MCF 10A (cell line): ENCODE measurements at places on chromosomes 4 and X. TPM values are rescaled to one million over a fixed set of nuclear protein-coding genes. Genes with fewer than 3 reads are reported as not detected.
A peak's percentile ranks its signal among the peaks of the same experiment; 100 is the strongest.

DNA sequence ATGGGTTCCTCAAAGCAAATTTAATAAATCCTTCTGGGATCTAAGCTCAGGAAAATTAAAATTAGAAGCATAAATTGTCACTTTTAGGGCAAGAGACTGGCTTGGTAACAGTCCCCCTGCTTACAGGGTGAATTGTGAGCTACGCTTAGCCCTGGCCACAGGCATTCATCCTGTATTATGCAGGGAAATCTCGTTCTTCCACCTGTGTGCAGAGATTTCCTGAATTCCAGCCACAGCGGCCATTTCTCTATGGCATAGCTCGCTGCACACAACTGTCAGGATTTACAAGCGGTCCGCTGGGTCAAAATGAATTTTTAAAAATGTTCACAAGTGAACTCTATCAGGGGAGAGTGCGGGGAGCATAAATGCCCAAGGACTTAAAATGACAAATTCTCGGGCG lies 111.9 kb downstream of the DCTD start:
- no peak for DNase-seq

DNA sequence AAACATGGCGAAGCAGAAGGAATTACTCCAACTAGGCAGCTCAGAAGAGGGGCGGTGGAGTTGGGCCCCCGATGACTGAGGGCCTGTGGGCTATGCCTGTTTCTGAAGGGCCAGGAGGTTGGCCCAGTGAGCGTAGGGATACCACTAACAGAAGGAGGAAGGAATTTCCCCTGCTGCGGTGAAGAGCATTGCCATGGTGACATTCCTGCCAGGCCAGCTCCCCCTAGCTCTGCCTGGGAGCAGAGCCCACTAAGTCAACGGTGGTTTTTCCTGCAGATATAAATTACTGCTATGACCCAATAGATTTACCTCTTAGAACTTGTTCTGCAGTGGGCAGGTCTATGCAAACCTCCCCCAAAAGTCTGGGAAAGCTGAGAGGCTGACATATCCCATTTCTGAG lies 28.9 kb upstream of the HMX1 start:
- no peak for DNase-seq

GRCh38 chrX:19177721-19178120 lies 55.5 kb upstream of the ADGRG2 start:
- DNase-seq = no peak

GRCh38 chr4:108717386-108717785 lies 45.5 kb downstream of the ETNPPL start:
- no peak for DNase-seq

- DNase-seq = peak; percentile 44
These were observed 226.4 kb downstream of the MAGEB5 start for GRCh38 chrX:26442340-26442739.

GRCh38 chr4:119471259-119471658 lies 149.3 kb upstream of the FABP2 start:
- no peak for DNase-seq

- DNase-seq = no peak
These were observed 122.4 kb downstream of the LARP7 start for GRCh38 chr4:112759313-112759712.

DNA sequence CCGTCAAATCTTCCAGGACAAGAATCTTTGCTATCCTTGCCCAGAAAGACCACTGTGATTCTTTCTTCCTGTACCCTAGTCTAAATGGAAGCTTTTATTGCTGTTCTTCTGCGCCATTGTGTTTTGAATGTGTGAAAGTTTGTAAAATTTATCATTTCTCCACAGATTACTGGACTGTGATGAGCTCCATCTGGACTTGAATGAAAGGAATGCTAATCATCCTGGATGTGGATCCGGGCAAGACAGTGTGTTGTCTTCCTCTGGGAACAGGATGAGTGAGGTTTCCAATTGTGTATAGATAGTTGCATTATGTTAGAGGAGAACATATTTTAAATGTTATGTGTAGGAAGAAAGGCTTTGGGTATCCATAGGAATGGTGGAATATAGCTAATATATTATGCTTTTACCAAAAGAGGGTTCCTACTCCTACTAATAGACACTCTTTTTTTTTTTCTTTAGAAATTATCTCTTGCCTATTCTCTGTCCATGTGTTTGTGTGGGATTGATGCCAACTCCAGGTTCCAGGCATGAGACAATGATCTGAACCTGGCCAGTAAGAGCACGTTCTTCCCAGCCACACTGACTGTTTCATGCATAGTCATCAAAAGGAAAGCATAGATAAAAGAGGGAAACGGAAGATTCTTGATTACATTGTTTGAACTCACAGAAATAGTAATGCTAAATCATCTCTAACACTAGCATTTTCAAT lies 803.6 kb upstream of the ADGRL3 start:
- DNase-seq = peak; percentile 46

GRCh38 chrX:51837921-51838320 lies 55.5 kb upstream of the MAGED1 start:
- peak; percentile 27 for DNase-seq

DNA sequence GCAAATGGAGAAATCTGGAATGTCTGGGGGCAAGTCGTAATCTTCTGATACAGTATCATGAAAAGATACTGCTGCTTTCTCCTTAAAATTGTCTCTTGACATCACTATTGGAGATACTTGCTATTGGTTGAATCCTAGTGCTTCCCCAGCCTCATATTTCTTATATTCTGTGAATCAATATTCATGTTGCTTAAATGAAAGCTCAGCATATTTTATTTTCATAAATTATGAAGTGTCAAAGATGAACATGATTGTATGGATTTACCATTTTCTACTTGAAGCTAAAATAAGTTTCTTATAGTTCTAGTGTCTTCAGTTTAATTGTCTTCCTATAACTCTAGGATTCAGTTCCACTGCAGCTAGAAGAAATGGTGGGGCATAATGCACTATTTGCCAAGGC lies 29.6 kb upstream of the MBNL3 start:
- DNase-seq = no peak

DNA sequence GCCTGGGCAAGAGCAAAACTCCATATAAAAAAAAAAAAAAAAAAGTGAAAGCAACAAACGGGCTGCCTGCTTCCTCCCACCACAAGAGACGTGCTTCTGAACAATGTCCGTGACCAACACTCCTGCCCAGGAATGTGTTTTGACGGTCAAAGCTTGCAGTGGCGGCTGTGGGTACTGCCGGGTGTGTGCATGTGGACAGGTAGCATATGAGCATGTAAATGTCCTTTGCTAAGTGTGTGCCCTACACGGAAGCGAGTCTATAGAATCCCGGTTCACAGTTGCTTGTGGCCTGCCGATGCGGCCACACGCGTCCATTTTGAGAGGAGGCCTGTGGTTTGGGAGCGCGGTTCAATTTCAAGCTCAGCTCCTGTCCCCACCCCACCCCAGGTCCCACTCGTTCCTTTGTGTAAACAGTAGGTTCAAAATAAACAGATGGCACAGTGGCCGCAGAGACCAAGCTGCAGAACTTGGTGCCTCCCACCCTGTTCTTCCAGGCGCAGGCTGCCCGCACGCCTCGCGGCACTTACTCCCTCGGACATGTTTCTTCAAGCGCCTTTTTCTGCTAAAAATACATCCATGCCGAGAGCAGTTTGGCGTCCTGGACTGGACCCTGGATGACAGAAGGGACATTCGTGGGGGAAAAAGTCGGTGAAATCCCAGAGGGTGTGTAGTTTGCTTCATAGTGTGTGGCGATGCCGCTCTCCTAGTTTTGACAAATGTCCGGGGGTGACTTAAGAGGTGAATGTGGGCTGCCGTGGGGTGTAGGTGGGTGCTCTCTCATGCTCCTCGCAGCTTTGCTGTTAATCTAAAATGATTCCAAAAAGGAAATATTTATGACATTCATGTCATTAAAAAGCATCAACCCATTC lies 11.5 kb upstream of the NKX1-1 start:
- DNase-seq = no peak

DNA sequence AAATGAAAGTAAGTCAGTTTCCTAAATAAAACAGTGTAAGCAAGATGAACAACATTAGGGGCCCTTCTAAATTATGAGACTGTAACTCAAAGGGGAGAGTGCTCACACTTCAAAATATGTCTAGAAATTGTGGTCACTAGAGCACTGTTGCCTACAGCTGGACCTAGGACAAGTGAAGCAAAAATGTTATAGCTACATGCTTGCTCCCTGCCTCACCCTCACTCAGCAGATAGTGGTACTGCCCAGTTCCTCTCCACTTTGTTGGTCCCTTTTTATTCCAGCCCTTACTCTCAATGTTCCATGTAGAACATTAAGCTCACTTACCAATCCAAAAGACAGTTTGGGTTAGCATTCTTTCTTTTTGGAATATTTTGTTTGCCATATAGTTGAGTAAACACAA lies 147.3 kb downstream of the GRIA3 start:
- no peak for DNase-seq

- no peak for DNase-seq
These were observed 80.8 kb upstream of the CLNK start for GRCh38 chr4:10765386-10765785.

DNA sequence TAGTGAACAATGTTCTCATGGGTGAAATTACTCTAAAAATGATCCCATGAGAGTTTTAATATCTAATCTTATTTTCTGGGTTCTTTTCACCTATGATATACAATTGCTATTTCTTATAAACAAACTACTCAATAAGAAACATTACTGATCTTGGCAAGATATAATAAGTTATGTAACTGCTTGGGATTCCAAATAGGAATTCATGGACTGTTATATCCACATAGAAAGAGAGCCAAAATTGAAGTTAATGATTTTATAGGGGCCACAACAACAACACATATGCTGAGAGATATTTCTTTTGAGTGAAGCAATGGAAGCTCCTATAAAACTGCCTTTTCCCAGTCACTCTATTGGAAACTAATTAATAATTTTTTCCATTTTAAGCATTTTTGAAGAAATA lies 90.4 kb upstream of the TLL1 start:
- DNase-seq = no peak

DNA sequence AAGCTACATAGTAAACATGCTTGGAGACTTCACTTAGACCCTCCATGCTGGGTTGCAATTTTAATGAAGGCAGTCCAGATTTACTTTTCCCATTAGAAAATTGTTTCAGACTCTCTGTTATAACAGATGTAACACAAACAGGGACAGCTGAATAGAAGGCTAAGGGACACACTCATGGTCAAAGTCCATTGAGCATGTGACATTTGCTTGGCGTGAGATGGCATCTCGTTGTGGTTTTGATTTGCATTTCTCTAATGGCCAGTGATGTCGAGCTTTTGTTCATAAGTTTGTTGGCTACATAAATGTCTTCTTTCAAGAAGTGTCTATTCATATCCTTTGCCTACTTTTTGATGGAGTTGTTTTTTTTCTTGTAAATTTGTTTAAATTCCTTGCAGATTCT lies 358.2 kb upstream of the CLNK start:
- no peak for DNase-seq

- DNase-seq = no peak
These were observed 1.3 kb upstream of the RGS12 start for GRCh38 chr4:3291411-3291968.

DNA sequence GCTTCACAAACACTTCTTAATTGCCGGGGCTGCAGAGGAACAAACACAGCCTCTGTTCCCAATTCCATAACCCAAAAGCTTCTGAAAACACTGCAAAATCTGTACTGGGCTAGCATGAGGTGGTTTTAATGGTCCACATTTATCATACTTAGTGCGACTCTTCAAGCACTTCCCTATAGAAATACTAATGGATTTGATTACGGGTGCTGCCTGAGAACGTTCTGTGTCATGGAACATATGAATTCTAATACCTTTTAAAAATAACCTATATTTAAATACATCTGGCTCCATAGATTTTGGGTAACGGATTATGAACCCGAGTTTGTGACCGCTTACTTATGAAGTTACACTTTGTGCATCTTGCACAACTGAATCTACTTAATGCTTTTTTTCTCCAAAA lies 35.4 kb upstream of the STS start:
- no peak for DNase-seq

GRCh38 chr4:147041376-147041775 lies 95.7 kb upstream of the TTC29 start:
- no peak for DNase-seq

GRCh38 chr4:1513936-1514483 lies 107.8 kb upstream of the NKX1-1 start:
- DNase-seq = no peak

- peak; percentile 72 for DNase-seq
These were observed 16.6 kb downstream of the MAGEA9B start for GRCh38 chrX:149570668-149571067.

GRCh38 chr4:168859888-168860694 lies 150.0 kb downstream of the CBR4 start:
- no peak for DNase-seq

- DNase-seq = no peak
These were observed 493 bp upstream of the KCNIP4 start for GRCh38 chr4:21949073-21949457.

DNA sequence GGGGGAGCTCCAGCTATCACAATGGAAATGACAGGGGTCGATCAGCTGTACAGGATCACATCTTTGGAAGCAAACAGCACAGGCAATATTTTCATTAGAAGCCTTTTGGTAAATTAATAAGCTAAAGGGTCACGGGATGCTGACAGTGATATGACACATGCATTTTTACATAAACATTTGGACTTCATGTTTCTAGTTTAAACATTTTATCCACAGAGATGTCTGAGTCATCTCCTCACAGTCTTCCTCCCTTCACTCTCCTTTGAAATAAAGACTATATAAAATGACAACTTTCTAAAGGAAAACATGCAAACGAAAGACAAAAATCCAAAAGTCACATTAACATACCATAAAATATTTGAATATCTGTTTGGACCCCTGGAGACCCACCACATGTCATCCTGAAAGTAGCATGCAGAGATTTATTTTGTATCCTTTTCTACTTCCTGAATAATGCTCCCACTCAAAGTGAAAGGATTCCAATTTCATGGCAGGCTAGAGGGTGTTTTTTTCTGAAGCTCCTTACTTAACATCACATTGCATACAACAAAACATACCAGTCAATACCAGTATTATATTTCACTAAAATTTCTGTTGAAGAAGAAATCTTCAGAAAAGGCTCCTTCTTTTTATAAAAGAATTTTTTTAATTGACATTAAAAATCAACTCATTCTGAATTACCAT lies 200.1 kb upstream of the PPARGC1A start:
- DNase-seq = peak; percentile 44

GRCh38 chr4:5497489-5497888 lies 210.9 kb downstream of the EVC2 start:
- no peak for DNase-seq

DNA sequence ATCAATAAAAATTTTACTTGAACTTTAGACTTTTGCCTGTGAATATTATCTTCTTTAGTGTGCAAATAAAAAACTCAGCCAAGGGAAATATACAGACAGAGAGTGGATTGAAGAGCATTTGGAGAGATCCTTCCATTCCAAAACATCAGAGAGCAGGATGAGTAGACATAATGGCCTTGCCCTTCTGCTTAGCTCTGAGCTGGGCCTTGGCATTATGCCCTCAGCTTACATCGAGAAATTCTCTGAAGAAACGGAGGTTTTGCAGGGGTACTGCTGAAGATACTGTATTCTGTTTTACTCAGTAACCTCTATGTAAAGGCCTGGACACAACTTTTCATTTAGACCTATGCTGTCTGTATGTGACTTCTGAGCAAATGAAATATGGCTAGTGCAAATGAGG lies 317.4 kb downstream of the STIM2 start:
- no peak for DNase-seq

The ADRA2C gene
- total RNA-seq = 0.28 and 0.32 TPM in 2 replicates

The STOX2 gene
- total RNA-seq = 1.1 TPM in 2 replicates

The MAGEA4 gene
- total RNA-seq = not detected in 2 replicates

The SLC6A14 gene
- 0.44 TPM in 1 of 2 replicates, not detected in the other for total RNA-seq

The CASK gene
- 34.9 and 43.2 TPM in 2 replicates for total RNA-seq

The SCFD2 gene
- total RNA-seq = 16.8 and 19.2 TPM in 2 replicates

The FAM3A gene
- 40.9 and 45.3 TPM in 2 replicates for total RNA-seq

The KLHL34 gene
- not detected in 2 replicates for total RNA-seq

The CLTRN gene
- 1.5 and 1.8 TPM in 2 replicates for total RNA-seq
